ENCODE measurements at places on chromosomes 7 and 10. TPM values are rescaled to one million over a fixed set of nuclear protein-coding genes. Genes with fewer than 3 reads are reported as not detected.

- H3K27me3 ChIP-seq, result no peaks in the 10 kb centered on the region
- H3K4me1 ChIP-seq, result peaks cover 43% of the 10 kb centered on the region
- H3K36me3 ChIP-seq, result peaks cover 10% of the 10 kb centered on the region
Observed at GRCh38 chr7:130903358-130903974, 169.5 kb upstream of the KLF14 start.

GRCh38 chr10:119331061-119331460, 123.7 kb downstream of the GRK5 start:
- no peaks in the 10 kb centered on the region for H3K27me3 ChIP-seq
- peaks cover 10% of the 10 kb centered on the region for H3K36me3 ChIP-seq
- no peak for DNase-seq
- no peaks in the 10 kb centered on the region for H3K4me1 ChIP-seq

DNA sequence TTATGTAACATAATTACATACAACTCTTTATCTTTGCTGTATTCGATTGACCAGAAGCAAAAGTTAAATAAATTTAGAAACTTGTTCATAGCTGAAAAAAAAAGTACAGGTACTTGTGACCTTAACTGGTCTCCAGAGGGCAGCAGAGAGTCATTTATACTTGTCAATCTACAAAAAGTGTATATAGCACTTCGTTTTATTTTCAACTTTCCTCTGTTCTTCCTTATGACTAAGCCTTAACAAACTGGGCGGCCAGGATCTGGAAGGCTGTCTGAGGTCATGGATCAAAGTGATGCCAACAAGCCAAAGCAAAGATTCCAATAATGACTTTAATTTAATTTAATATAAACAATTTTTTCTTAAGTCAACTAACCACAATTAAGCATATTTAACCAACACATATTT, 29.8 kb downstream of the C10orf67 start:
- H3K4me3 ChIP-seq, result no peak overlapping the region
- H3K4me1 ChIP-seq, result no peaks in the 10 kb centered on the region
- DNase-seq, result peak; percentile 28
- no peaks in the 10 kb centered on the region for H3K36me3 ChIP-seq

PHYHIPL gene
- 0.11 TPM for total RNA-seq

GRCh38 chr10:25982107-25982506, 48.1 kb downstream of the MYO3A start:
- DNase-seq, result no peak
- no peaks in the 10 kb centered on the region for H3K27me3 ChIP-seq
- no peak overlapping the region for H3K4me3 ChIP-seq
- H3K27ac ChIP-seq, result no peak overlapping the region

MINPP1 gene
- total RNA-seq, result 12.7 TPM

- H3K4me1 ChIP-seq, result no peaks in the 10 kb centered on the region
- DNase-seq, result no peak
- no peak overlapping the region for H3K27ac ChIP-seq
- H3K36me3 ChIP-seq, result no peaks in the 10 kb centered on the region
- H3K27me3 ChIP-seq, result no peaks in the 10 kb centered on the region
Observed at GRCh38 chr7:124840435-124840834, 74.8 kb upstream of the GPR37 start.

NPY4R gene
- total RNA-seq, result not detected

GRCh38 chr10:12198156-12198555, 2.2 kb downstream of the CDC123 start:
- H3K27ac ChIP-seq, result peak overlapping the region; percentile 4
- H3K36me3 ChIP-seq, result no peaks in the 10 kb centered on the region
- no peaks in the 10 kb centered on the region for H3K27me3 ChIP-seq
- DNase-seq, result no peak
- peaks cover 7% of the 10 kb centered on the region for H3K4me1 ChIP-seq

DNA sequence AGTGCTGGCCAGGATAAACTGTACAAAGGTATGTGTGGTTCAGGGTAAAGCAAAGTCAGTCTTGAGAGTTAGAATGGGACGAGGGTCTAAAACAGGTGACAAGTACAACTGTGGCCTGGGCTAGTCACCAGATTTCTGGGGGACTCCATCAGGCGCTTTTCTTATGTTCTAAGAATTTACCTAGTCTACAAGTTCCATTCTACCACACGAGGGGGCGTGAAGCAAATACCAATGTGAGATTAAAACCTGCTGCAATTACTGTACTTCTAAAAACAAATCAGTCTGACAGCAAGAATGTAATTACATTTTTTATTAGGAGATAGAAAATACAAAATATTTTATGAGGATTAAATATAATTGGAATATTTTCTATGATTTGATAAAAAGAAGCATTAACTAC, 146.5 kb downstream of the ALOX5 start:
- H3K27me3 ChIP-seq, result no peaks in the 10 kb centered on the region
- DNase-seq, result no peak
- no peak overlapping the region for H3K27ac ChIP-seq

DNA sequence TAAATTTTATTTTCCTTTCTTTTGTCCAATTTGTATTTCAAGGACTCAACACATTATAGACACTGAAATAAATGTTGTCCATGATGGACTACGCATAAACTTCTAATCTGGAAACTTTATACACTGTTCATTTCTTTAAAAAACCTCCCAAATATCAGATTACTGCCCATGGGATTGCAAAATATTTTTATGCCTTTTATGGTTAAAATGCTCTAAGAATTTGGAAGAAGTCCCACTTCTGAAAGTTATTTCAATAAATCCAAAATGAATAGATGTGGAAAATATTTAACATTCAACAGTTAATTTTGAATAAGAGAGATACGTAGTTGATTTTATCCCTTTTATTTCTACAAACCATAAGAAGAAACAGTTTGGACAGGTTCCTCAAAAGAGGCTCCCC, 46.1 kb downstream of the CABCOCO1 start:
- H3K27ac ChIP-seq, result no peak overlapping the region
- DNase-seq, result no peak
- H3K4me3 ChIP-seq, result no peak overlapping the region
- no peaks in the 10 kb centered on the region for H3K36me3 ChIP-seq

GRCh38 chr10:21496343-21497176, 28.9 kb downstream of the SKIDA1 start:
- peak overlapping the region; percentile 35 for H3K27ac ChIP-seq
- no peaks in the 10 kb centered on the region for H3K36me3 ChIP-seq
- H3K4me1 ChIP-seq, result peaks cover 20% of the 10 kb centered on the region
- peak overlapping the region; percentile 65 for H3K4me3 ChIP-seq
- peaks cover 5% of the 10 kb centered on the region for H3K27me3 ChIP-seq
- no peak for DNase-seq

GRCh38 chr7:100567031-100567730, 6.5 kb downstream of the SAP25 start:
- H3K27ac ChIP-seq, result no peak overlapping the region
- peaks cover 30% of the 10 kb centered on the region for H3K4me1 ChIP-seq
- H3K27me3 ChIP-seq, result no peaks in the 10 kb centered on the region
- H3K36me3 ChIP-seq, result peaks cover 14% of the 10 kb centered on the region
- DNase-seq, result no peak
- no peak overlapping the region for H3K4me3 ChIP-seq

FBXL13 gene
- 0.16 TPM for total RNA-seq

GRCh38 chr7:96636979-96637378, 72.7 kb downstream of the SEM1 start:
- DNase-seq, result no peak
- no peaks in the 10 kb centered on the region for H3K4me1 ChIP-seq
- no peak overlapping the region for H3K27ac ChIP-seq
- no peaks in the 10 kb centered on the region for H3K36me3 ChIP-seq
- no peak overlapping the region for H3K4me3 ChIP-seq

DNA sequence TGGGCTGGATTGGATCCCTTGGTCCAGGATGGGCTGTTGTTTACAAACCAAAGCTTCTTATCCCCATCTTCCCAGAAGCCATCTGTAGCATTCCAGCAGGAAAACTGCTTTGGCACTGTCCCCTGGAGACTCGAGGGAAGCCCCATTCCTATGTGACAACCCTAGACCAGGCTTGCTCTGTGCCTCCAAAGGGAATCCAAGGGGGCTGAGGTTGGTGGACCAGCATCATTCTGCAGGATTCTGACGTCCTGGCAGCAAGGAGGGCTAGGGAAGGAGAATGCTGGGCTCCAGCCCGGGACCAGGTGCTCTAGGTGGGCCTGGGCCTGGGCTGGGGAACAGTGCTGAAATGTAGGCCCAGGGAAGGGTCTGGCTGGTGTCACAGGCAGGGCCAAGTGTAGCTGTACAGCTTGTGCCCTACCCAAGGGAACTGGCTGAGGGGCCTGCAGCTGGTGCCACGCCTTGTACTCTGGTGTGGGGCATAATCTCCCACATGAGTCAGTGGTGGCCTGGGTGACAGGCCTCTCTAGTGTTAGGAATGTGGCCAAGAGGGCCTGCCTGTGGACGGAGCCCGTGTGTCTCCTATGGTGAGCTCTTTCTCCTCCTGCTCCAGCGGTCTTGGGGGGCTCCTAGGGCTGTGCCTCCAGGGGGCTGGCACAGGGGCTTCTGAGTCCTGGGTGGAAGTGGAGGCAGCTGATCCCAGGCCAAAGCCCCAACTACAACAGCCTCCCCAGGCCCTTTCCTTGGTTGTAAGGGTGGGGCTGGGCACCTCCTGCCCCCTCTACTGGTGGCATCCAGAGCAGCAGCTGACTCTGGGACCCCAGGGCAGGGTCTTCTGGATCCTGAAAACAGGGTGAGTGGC, 25.2 kb downstream of the TRIM8 start:
- H3K27ac ChIP-seq, result no peak overlapping the region
- H3K27me3 ChIP-seq, result no peaks in the 10 kb centered on the region
- H3K4me1 ChIP-seq, result peaks cover 8% of the 10 kb centered on the region
- H3K4me3 ChIP-seq, result no peak overlapping the region
- no peak for DNase-seq
- no peaks in the 10 kb centered on the region for H3K36me3 ChIP-seq

DNA sequence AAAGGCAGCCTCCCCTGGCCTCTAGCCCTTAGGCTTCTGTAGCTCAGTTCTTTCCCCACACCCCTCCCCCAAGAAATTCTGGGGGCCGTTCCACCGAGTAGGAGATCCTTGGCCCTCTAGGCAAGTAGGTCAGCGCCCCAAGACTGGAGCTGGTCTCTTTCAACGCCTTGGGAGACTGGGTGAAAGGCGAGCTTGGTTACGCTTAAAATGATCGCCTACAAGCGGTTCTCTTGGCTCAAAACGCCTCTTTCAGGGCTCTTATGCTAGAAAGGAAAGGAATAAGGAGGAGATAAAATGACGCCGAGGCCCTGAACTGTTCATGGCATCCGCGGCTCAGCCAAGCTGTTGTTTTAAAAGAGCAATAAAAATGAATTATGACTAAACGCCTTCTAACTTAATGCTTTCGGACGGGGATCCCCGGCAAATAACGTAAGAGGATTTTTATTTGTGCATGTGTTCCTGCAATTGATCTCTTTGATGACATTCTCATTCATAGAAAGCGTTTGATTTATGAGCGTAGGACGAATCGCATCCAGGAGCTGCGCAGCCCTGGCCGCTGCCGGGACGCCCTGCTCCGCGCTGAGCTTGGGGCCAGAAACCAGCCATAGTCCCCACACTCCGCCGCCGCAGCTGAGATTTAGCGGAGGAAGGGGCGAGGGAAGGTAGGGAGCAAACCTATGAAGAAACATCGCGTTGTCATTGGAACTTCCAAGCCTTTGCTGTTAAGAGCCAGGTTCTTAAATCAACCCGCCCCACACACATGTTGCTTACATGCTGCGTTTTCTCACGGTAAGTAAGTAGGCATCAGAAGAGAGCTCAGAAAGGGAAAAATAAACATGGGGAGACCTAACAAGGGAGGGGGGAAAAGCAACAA, 3.0 kb upstream of the HOXA1 start:
- H3K27ac ChIP-seq, result no peak overlapping the region
- no peak overlapping the region for H3K4me3 ChIP-seq
- peaks cover 6% of the 10 kb centered on the region for H3K4me1 ChIP-seq
- H3K27me3 ChIP-seq, result peaks cover 4% of the 10 kb centered on the region
- DNase-seq, result no peak

DNA sequence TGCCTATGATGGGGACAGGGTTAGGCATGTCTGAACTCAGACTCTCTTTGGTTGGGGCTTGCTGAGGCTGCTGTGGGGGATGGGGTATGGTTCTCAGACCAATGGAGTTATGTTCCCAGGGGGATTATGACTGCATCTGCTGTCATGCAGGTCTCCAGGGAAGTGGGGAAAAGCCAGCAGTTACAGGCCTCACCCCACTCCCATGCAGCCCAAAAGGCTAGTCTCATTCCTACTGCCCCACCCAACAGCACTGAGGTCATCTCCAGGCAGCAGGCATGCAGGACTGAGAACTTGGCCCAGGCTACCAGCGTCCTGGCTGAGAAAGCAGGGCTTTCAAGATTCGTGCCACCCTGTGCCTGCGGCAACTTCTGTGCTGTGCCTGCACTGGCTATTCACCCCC, 373.3 kb downstream of the HTR7 start:
- no peak for DNase-seq
- no peak overlapping the region for H3K27ac ChIP-seq
- no peaks in the 10 kb centered on the region for H3K4me1 ChIP-seq
- no peaks in the 10 kb centered on the region for H3K27me3 ChIP-seq
- H3K36me3 ChIP-seq, result no peaks in the 10 kb centered on the region
- no peak overlapping the region for H3K4me3 ChIP-seq

GRCh38 chr7:44639671-44640321, 33.4 kb downstream of the OGDH start:
- H3K4me1 ChIP-seq, result peaks cover 49% of the 10 kb centered on the region
- H3K4me3 ChIP-seq, result no peak overlapping the region
- H3K27me3 ChIP-seq, result no peaks in the 10 kb centered on the region
- H3K27ac ChIP-seq, result peak overlapping the region; percentile 98
- no peak for DNase-seq

LOXL4 gene
- total RNA-seq, result not detected
